NCI-H2081 (cell line): ENCODE measurements at places on chromosomes 1 and 21.
A peak's percentile ranks its signal among the peaks of the same experiment; 100 is the strongest.

GRCh38 chr1:79811173-79811572 is 804.6 kb upstream of the ADGRL4 start:
- no peak for DNase-seq

GRCh38 chr1:59171788-59172187 is 125.1 kb upstream of the FGGY start:
- DNase-seq = no peak

GRCh38 chr1:94819945-94820746 is at the start of gene SLC44A3:
SLC44A3 (plus strand) TSS chr1:94820357; CDS start chr1:94820452, 95 bp downstream.
- DNase-seq = peak; percentile 44

GRCh38 chr1:6414443-6414844 is 5.3 kb downstream of the HES2 start:
- DNase-seq = peak; percentile 49

GRCh38 chr1:8439015-8439702 is 121.2 kb downstream of the SLC45A1 start:
- DNase-seq = peak; percentile 80

DNA sequence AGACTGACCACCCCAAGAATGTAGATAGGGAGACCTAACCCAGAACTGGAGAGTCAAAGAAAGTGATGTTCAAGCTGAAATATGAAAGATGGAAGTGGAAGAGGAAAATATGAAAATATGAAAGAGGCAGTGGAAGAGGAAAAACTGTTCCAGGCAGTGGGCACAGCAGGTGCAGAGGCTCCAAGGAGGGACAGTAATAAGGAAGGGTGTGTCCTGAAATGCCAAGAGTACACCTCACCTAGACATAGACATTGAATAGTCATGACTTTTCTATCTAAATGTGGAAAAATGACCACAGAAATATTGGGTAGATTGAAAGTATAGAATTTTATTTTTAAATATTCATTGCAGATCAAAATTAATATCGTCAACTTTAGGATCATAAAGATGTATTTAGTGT is 161.7 kb upstream of the USP24 start:
- no peak for DNase-seq

DNA sequence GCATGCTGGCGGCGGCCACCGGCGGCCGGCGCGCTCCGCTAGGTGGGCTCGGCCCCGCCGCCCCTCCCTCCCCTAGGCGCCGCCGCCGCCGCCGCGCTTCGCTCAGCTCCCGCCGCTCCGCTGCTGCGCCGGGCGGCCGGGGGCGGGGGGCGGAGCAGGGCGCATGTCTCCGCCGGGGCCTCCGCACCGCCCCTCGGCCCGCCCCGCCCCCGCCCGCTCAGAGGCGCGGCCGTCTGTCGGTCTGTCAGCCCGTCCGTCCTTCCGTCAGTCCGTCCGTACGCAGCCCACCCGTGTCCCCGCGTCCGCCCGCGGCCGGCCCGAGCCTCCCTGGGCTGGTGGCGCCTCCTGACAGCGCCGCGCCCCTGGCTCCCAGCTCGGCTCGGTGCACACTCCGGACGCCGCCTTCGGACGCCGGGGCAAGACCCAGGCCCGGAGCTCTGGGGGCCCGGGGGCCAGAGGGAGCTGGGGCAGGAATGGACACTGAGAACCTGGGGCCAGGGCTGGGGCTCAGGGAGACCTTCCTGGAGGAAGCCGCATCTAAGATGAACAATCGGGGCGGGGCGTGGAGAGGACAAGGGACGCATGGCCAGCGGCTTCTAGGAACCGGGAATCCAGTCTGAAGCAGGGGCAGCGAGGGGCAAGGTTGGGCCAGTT is at the start of gene GPR153:
Gene GPR153, minus strand, starts transcription at position 138 of the 654 bp plus-strand sequence. CDS start 6,193 bp downstream, outside the sequence.
- peak; percentile 20 for DNase-seq

DNA sequence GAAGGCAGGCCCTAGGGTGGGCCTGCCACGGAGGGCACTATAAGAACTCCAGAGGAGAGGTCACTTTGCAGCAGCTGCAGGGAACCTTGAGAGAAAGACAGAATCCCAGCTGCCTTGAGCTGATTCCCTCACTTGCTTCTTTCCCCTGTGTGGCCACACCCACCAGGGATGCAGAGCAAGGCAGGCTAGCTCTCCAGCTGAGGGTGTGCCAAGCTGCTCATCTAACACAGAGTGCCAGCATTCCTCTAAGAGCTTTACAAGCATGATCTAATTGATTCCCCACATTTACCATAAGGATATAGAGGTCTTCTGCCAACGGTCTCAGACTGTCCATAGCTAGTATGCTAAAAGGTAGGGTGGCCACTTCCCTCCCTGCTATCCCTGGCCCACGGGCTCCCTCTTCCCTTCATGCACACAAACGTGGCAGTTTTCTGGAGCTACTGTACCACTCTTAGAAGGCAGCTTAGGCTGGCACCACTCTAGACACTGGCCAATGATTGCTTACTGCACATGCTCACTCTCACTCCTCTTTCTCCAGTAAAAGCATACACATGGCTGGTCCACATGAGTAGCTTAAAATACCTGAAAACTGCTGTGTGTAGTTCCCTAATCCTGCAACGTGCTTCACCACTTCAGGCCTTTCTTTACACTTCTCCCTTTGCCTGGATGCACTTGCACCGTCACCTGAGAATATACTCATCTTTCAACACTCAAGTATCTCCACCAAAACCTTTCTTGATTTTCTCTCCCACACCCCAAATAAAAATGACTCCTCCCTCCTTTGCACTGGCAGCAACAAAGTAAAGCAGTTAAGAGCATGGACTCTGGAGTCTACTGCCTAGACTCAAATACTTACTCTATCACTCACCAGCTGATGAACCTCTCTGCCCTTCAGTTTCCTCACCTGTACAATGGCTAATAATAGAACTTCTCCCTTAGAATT is 57.7 kb downstream of the DMAP1 start:
- no peak for DNase-seq

DNA sequence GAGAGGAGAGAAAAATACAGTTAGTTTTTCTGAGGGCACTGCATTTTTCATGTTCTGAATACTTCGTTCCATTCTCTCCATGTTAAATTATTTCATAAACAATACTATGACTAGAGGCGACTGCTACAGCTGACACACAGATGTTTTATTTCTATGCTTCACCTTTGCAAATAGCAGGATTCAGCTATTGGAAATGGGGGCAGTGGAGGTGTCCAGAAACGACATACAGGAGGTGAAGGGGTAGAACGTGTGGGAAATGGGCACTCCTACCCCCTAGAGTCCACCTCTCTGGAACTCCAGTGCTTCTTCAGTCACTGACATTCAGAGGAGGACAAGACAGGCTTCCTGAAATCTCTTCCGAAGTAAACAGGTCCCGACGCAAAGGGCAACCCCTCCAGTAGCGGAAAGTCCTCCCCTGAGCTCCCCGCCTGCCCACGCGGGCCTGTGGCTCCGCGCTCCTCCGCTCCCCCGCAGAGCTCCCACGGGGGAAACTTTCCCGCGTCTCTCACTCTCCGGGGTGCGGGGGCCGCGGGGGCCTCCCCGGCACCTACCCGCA is 480 bp downstream of the DPYD start:
- peak; percentile 42 for DNase-seq

DNA sequence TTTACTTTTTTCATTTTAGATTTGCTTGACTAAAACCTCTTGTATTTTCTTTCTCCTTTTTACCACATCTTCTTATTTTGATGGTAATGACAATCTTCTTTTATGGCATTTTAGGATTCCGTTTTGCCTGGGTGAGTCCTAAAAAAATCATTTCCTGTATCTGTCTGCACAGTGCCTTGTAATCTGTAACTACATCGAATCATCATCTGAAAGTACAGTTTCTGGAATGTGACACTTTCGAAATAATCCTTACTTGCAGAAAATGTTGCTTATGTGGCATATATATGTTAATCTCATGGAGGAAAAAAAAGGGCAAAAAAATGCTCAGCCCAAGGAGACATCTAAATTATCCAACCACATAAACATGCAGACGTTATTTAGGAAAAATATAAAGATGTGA is 29.0 kb downstream of the GREM2 start:
- DNase-seq = no peak

DNA sequence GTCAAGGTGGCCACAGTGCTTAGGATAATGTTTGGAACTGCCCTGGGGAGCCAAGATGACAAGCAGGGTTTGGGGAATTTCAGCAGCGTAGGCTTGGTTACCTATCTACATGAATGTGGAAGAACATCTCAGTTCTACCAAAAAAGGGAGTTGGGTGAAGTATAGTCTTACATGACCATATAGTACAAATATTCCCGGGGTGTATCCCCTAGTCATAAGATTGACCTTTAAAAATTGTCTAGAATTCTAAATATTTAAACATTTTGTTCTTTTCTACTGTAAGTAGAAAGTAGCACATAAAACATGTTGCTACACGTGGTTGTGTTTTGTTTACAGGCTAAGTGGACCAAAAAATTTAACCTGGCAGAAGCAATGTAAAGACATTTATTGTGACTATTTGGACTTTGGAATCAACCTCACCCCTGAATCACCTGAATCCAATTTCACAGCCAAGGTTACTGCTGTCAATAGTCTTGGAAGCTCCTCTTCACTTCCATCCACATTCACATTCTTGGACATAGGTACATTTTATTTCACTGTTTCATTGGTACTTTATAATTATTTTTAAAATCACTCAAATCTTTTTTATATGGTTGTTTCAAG is 20.3 kb downstream of the IL12RB2 start:
- DNase-seq = no peak

DNA sequence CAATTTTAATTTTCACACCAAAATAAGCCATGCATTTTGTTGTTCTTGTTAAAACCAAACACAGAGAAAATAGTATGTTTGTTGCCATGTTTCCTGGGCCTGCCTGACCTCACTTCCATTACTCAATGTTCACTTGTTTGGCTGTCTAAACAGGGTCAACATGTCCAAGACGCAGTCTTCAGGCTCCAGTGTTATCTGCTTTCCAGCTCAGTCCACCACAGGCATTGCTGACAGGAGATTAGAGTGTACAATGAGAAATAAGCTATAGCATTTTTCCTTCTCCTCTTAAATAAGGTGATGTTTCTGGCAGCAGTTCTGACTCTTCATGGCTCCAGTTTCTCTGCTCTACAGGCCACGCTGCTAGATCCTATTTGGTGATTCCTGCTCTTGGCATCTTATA is 1030.5 kb downstream of the KCNT2 start:
- DNase-seq = no peak

DNA sequence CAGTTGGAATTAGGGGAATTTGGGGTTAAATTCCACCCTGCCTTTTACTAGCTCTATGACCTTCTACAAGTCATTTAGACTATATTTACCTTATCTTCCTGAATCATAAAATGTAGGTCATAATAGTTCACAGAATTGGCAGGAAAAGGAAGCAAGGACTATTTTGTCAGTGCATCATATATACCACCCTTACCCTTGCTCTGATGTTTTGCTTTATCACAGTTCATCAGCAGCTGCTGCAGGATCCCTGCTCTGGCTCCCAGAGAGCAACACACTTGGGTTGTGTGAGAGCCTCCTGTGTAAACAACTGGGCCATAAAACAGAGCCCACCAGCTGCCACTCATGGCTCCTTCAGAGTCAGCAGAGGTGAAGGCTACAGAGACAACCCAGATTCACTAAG is 631.6 kb upstream of the CAMK1G start:
- peak; percentile 38 for DNase-seq

DNA sequence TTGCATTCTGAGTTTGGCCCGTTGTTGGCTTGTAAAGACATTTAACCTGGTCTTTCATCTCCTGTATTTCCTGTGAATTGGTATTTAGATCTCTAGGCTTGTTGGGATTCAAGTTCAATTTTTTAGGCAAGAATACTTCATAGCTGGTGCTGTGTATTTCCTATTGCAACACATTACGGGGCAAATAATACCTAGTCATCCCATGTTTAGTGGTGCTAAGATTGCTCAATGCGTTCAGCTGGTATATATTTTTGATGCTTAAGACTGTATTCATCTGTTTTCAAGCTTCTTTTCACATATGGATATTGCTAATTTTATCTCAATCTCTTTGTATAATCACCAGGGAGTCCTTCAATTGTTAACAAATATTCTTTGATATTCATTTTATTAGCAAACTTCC is 87.5 kb upstream of the ZBTB18 start:
- DNase-seq = no peak

DNA sequence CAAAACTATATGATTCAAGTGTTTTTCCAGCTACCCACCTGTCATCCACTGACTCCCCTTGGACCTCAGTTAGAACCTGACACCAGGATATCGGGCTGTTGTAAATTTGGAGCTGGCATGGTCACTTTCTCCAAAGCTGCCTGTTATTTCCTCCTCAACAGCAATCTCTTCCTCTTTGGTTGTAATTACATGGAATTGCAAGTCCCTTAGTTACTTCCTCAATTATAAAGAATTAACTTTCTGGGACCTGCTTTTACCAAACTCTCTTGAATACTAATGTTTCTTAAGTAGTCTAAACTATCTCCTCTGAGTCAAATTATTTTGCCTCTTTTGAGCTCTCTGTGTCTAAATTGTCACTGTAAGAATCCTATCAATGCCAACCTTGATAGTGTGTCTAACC is 150.3 kb upstream of the SGIP1 start:
- no peak for DNase-seq

GRCh38 chr1:58857680-58858673 is 74.1 kb upstream of the JUN start:
- peak; percentile 36 for DNase-seq

- DNase-seq = no peak
Observed at GRCh38 chr1:211378844-211379243, 52.2 kb downstream of the TRAF5 start.

DNA sequence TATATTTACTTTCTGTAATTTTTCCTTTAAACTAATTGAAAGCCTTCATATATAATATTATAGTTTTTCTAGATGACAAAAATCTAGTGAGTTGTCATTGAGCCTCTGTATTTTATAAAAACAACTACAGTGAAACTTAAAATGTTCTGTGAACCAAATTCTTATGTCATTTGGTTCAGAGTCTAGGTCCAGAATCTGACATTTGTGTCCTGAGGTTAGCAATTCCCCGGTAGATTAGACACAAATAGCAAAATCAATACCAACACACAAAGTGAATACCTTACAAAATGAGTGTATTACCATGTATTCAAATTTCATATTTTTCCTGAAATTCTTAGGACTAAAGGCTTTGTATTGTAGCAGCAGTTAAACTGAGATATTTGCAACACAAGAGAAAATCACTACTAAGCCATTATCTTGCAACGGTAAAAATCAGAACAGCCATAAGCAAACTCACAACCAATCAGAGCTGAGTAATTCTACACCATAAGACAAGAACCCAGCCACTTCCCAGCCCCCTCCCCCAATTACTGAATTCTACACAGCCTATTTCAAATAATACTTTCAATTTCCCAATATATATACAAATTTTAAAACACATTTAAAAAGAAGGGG is 573.5 kb downstream of the SMYD3 start:
- no peak for DNase-seq
